ENCODE measurements at places on chromosomes 16 and 17. TPM values are rescaled to one million over a fixed set of nuclear protein-coding genes. Genes with fewer than 3 reads are reported as not detected.

- no peak for DNase-seq
Measured at GRCh38 chr16:30004811-30005242, 6.0 kb downstream of the DOC2A start.

GRCh38 chr17:40456396-40456951 lies 13.2 kb downstream of the IGFBP4 start:
- DNase-seq: no peak

DNA sequence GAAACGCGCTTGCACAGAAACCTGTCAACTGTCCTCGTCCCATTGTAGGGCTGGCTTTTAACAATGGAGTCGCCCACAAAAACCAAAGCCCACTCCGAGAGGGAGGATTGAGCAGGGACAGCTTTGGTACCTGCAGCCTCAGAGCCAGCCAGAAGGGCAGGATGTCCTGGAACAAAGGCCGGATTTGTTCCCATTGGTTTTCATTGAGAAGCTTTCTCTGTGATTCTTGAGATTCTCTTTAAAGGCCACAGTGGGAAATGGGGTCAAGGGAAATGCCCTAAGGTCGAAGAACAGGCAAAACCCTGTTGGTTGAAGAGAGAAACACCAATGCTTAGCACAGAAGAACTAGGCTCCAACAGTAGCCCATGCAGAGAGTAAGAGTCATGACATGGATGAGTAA lies 65.4 kb downstream of the C16orf78 start:
- no peak for DNase-seq

- no peak for DNase-seq
Measured at GRCh38 chr17:69539274-69539673, 124.8 kb downstream of the MAP2K6 start.

DNA sequence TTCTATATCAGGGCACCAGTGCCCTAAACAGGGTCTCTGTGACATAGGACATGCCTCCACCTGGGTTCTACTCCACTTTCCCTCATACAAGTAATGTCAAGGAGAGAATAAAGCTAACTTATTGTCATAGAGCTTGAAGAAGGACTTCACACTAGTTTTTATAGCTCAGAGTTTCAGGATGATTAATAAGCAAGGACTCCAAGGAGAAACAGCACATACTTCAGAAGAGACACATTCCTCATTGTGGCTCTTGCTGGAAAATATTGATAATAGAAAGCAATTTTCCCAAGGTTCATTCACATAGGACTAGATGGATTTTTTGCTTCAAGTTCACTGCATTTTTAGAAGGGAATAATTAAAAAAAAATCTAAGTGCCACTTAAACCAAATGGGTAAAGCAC lies 133.3 kb downstream of the CA10 start:
- DNase-seq: no peak

DNA sequence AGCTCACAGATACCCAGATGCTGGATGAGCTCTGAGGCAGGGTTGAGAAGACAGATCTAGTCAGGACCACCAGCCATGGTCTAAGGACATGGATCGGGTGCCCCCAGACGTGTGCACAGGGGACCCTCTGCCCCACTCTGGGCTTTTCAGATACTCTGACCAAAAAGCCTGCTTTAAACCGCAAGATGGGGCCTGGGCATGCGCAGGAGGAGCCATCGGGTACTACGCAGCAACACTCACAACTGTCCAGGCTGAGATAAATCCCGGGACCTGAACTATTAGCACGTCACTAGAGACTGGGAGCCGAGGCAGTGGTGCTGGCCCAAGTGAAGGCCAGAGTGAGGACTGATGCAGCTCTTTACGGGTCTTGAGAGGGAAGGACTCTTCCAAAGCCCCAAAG lies 32.9 kb downstream of the SCNN1G start:
- no peak for DNase-seq

Gene CSF3
- 3.5 TPM for polyA plus RNA-seq

Gene PRR35
- polyA plus RNA-seq: 0.38 TPM

Gene CD79B
- 1.1 TPM for polyA plus RNA-seq

Data from pancreas (tissue), 10 donors.